ENCODE measurements at places on chromosomes 3 and 15. TPM values are rescaled to one million over a fixed set of nuclear protein-coding genes. Genes with fewer than 3 reads are reported as not detected.

The XCR1 gene
- 0.35 TPM for total RNA-seq

The SELENOT gene
- 92.4 TPM for total RNA-seq

The CRABP1 gene
- 13.6 TPM for total RNA-seq

The TNFAIP8L3 gene
- total RNA-seq, result 1.5 TPM

The C2CD4A gene
- total RNA-seq, result 0.35 TPM

The SNX22 gene
- 1.7 TPM for total RNA-seq

The RPP25 gene
- 3.0 TPM for total RNA-seq

The TXNRD3 gene
- 19.2 TPM for total RNA-seq

The ACOX2 gene
- total RNA-seq, result 38.3 TPM

The ADGRG7 gene
- not detected for total RNA-seq

The PLCB2 gene
- 14.3 TPM for total RNA-seq

The FURIN gene
- 54.8 TPM for total RNA-seq

Measured in metanephros (tissue), 2 donors.